IPS-NIHi11 (cell line): ENCODE measurements at places on chromosomes 3 and 15.

DNA sequence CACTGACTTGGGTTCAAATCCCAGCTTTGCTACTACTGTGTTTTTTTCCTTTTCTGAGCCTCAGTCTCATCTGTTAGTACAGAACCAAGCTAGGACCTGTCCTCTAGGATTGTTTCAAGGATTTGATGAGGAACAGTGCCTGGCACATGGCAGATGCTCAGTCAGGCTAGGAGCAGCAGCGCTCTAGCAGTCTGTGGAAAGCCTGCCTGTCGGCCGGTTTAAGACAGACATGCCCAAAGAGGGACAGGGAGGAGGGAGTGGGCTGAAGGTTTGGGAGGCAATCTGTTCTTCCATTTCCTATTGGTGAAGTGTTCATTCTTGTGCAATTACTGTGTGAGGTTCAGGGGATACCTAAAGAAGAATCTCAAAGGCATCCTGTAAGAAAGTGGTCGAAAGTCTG, 35.1 kb upstream of the RGMA start:
- DNase-seq, result no peak

DNA sequence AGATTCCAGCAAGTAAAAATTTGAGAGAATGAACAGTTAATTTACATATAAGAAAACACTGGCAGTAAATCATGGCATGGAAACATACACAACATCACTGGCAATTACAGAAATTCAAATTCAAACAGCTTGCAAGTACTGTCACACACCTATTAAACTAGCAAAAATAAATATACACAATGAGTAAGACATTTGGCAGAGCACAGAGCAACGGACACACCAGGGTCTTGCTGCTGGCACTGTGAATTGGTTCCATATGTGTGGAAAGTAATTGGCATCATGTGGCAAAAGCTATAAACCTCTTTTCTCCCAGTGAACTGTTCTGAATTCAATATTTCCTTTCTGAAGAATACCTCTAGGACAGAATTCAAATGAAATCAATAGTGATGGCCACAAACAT, 78.3 kb downstream of the LRRK1 start:
- no peak for DNase-seq

GRCh38 chr3:99388780-99389179, 249.6 kb upstream of the COL8A1 start:
- no peak for DNase-seq

- DNase-seq, result no peak
Observed at GRCh38 chr15:68055224-68055705, 1.1 kb downstream of the PIAS1 start.

DNA sequence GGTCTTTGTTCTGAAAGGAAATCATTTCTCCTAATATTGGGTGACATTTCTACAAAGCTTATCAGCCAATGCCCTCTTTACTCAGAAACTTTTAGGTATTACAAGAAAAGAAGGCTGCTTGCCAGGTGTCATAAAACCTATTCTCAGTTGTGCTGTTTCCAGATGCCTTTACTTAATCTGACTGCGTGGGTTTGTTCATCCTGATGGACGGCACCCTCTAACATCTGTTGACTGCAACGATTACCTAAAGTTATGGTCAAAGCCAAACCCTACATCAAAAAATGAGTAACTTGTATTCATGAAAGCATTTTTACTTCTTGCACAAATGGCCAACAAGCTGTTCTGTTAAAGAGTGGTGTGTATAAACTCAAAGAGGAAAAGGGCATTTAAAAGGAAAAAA, 207.7 kb upstream of the PDZRN3 start:
- no peak for DNase-seq
